ENCODE measurements at places on chromosomes 2 and 18.

DNA sequence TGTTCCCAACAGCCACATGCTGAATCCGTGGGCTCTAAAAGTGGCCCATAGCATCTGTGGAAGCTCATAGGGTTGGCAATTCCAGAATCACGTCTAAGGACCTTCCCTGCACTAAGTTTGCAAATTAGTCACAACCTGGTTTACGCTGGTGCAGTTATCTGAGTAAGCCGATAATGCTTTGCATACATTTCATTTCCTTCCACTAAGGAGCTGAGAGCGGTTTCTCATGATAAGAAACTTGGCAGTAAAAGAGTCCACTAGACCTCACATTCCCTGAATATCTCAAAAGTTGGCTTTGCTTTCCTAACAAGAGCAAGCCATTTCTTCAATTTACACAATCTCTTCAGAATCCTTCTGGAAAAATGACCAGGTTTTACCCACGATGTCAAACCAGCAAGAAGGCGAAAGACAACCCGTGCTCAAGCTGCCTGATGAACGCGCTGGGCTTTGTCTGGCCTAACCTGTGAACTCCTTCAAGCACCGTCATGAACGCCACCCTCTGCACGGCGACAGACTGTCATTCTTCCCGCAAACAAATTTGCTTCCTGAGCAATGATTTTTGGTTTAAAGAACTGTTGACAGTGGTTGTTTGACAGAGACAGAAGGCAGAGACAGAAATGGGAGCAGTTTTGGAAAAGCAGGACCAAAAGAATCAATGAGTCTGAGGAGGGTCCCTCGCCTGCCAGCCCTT, 73.0 kb upstream of the COPS8 start:
- DNase-seq, result no peak

GRCh38 chr2:222330910-222331309, 32.1 kb upstream of the PAX3 start:
- DNase-seq, result no peak

DNA sequence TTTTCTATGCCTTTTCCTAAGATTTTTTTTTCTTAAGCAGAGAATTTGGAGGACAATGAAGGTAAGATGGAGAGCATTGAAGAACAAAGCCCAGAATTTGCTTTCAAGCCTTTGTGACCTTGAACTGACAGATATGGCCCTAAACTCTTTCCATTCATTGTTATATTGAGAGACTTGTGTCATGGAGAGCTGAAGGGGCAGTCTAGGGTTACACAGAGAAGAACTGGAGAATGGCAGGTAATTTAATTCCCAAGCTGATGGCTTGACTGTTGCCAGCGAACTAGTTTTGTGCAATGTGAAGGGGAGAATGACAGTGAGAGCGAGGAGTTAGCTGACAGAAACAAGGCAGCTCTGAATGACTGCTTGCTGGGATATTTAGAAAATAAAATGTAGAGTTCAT, 1344.2 kb downstream of the LRP1B start:
- DNase-seq, result no peak

DNA sequence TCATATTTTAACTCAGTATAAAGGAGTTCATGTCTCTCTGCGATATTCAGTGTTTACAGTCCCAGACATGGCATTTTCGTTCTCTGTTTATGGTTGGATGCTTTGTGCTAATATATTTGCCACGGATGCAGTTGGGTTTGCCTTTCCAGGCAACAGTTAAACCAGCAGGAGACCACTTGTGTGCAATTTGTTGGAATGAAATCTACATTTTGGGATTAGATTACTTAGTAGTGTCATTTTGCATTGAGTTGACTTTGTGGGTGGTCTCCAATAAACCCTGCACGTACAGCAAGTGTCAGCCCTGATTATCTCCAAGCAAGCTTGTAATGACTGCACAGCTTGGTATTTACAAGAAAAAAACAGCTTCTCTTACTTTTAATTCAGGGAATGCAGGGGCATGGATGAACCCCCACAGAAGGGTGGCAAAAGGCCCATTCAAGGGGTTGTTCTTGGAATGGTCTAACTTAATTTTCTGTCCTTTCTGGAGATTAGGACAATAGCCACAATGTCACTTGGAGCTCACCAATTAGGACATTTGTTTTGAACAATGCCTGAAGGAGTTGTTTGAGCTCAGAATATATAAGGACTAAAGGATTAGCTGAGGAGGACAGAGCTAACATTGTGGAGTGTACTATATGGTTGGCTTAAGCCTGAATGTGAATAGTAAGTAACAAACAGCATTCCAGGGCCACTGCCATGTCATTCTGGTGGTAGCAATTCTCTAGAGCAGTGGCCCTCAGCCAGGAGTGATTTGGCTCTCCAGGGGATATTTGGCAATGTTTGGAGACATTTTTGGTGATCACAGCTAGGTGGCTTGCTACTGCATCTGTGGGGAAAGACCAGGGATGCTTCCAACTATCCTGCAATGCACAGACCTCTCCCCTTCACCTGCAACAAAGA, 121.5 kb downstream of the SLC4A3 start:
- no peak for DNase-seq

- no peak for DNase-seq
These were observed 2.2 kb downstream of the TMEM18 start for GRCh38 chr2:675051-675450.

DNA sequence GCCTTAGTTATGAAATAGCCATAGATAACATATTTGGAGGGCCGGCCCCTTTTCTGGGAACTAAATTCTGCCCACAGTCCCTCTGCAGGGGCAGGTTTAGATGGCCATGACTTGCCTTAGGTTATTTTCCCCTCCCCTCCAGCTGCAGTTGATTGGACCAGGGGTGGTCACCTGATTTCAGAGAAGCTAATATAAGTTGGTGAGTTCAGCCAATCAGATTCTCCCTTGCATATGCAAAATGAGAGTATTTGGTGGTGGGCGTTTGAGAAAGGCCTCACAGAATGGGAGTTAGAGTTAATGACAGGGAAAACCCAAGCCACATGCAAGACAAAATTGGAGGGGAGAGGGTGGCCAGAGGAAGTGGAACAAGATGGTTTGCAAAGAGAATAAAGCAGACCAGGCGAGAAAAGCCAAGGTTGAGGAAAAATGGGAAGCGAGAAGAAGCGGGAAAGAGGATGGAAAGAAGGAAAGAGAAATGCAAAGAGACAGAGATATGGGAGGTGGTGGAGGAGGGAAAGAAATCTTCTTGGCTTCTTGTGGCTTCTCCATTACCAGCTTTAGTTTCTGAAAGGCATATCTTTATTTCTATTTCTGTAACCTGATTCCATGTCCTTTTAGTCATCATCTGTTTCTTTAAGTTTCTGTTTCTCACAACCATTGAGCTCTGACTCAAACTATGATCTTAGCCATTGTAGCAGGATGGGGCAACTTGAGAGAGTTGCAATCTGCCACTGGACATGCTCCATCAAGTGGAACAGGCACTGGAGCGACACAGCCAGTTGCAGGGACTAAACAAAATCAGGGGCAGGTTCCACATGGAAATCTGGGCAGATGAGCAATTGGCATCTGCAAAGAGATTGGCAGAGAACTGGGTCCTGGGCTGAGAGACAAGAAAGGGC, 108.1 kb upstream of the SIX3 start:
- no peak for DNase-seq

- no peak for DNase-seq
These were observed 60.1 kb downstream of the EVA1A start for GRCh38 chr2:75500633-75501032.

DNA sequence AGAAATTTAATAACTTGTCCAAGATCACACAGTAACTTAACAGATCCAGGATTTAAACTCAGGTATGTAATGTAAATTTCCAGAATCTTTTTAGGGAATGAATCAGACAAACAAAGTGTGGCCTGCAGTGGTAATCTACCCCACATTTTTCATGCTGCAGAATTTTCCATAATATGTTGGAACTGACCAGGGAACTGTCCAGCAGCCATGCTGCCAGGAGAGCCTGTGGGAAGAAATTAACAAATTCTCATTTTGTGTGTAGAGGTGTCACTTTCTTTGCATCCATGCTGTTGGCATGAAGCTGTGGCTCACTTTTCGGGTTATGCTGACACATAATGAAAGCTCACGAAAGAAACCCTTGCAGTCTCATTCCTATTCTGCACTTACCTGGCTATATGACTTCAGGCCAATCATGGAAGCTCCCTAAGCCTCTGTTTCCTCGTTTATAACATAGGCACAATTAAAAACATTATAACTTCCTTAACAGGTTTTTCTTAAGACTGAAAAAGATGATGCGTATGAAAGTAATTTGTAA, 54.7 kb downstream of the CDKL4 start:
- DNase-seq, result no peak

DNA sequence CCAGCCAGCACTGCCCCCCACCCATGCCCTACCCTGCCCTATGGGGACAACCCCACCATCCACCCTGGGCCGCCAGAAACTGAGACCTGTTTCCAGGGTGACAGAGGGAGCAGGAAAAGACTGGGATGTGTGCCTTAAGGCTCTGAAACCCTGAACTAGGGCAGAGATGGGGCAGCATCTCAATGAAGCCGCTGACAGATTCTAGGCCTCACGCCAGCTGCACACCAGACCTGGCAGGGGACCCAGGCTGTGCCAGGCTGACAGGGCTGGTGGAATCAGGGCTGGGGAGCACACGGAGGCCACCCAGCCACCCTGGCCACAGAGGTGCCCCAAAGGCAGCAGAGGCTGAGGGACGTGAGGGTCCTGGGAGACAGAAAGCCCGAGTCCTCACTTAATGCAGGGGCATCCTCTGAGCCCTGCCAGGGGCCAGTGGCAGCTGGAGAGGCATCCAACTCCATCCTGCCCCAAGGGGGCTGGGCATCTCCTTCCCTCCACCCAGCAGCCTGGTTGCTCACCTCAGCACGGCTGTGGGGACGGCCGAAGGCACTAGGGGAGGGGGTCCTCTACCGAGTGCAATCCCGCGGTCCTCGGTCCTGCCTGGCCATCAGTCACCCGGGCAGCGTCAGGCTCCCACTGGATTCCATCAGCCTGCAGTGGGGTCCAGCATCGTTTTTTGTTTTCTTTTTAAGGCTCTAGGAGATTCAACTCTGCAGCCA, 169.2 kb downstream of the ZFP36L2 start:
- DNase-seq, result no peak

- no peak for DNase-seq
These were observed 48.4 kb downstream of the NEMP2 start for GRCh38 chr2:190486037-190486623.

GRCh38 chr2:102986826-102987490, 225.1 kb downstream of the TMEM182 start:
- no peak for DNase-seq

- no peak for DNase-seq
These were observed 391 bp downstream of the ZNF385B start for GRCh38 chr2:179861027-179861415.

GRCh38 chr2:54722641-54723040, 821 bp upstream of the EML6 start:
- peak; percentile 28 for DNase-seq

DNA sequence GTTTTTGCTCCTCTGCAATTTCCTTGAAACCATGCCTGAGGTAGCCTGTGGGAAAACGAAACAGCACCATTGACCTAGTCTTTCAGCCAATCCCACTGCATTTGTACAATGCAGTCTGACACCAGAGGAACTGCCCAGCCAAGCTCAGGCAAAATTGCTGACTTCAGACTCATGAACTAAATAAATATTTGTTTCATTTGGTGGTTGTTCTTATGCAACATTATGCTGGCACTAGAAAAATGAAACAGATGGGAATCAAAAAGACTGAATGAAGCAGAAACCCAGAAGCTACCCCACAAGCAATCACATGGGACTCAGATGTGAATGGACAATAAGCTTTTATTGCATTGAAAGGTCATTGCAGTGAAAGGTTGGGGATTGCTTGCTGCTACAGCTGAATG, 1.7 kb downstream of the NAT8 start:
- peak; percentile 29 for DNase-seq

DNA sequence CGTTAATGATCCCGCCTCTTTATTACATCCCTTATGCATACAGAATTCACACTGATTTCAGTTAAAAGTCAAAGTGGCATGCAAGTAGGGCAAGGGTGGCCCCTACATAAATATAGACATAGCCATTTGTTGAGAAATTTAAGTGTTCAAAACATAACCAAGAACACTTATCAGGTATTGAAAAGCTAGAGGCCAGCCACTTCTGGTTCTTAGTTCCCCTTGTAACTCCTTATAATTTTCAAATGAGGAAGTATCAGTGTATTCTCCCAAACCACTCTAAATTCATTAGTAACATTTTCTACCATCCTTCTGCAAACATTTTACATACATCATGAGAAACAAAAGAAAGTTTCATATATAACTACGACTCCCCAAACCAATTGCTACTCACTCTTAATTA, 5.8 kb upstream of the ARL5A start:
- DNase-seq, result peak; percentile 25

DNA sequence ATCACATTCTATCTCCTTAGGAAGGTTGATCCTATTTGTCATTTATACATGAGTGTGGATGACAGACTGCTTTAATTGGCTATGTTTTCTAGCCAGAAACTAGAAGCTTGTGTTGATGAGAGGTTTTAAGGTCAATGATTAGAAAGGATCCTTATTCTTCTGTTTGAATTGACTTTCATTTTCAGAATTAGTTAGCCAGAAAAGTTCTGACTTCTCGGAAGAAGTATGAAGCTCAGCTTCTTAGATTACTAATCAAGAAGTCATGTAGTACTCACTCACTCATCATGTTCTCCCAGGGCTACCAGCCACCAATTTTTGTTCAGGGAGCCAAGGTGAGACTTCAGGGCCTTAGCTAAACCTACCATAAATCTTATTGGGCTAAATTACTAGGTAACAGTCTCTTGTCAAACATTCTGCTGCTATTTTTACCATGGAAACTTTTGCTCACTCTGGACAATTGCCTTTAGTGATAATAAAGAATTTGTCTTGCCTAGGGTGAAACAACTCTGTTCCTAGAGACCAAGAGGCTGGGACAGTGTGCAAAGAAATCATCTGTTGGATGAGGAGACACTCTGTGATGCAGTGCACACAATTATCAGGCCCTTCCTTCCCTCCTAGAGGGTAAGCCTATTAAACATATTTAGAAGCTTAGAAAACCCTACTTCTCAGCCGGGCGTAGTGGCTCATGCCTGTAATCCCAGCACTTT, 111.6 kb upstream of the DNMT3A start:
- no peak for DNase-seq

DNA sequence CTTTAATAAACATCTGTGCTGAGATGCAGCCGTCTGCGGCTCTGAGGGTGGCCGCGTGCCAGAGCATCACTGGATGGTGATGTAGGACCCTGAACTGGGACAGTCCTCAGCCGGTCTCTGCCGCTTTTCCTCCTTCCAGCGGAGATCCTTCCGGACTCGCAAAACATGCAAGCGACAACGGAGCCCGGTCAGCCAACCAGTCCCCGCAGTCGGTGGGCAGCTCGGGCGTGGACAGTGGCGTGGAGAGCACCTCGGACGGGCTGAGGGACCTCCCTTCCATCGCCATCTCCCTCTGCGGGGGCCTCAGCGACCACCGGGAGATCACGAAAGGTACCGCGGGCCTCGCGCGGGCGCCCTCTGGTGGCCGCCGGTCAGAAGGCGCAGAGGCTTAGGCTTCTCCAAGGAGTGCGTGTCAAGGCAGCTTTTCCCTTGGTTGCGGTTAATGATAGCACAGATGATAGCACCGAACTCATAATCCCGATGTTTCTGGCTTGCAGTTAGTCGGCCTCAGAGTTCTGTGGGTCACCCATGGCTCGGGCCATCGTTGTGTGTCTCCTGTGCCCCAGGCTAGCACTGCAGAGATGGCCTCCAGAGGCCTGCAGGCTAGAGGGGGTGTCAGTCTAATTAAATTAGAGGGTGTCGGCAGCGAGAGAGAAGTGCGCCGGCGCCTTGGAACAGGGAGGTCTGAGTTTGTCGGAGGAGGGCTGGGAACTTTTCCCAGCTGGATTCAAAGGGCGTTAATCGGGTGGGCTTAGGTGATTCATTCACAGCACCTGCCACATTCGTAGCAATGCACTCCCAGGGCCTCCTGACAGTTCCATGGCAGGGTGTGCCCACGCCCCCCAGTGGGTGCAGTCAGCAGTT, 38.5 kb downstream of the LPIN1 start:
- DNase-seq, result peak; percentile 41
